AG04450 (cell line): ENCODE measurements at places on chromosomes 11 and 22.

DNA sequence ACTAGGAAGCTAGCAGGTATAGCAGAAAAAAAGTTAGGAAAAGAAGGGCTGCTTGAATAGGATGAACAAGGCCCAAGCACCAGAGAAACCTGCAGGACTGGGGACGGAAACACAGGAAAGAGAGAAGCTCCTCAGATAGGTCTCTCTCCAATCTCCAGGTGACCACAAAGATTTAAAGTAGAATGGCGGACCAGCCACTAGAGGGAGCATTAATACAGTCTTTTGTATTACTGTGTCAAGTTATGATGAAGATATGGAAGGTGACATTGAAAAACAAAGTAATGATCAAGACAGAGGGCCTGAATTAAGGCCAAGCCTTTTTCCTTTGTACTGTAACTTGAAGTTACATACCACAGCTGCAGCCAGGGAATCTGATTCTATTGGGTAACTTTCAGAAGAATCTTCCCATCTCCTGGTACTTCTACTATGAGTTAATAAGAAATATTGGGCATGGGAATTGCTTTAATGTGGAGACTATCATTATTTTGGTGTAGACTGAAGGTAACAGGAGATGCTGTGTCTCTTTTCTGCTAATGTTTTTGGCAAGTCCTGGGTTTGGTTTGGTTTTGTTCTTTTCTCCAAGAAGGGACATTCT is 33.8 kb downstream of the OR2AG2 start:
- no peak for DNase-seq

GRCh38 chr11:74783241-74783871 is 34.7 kb downstream of the RNF169 start:
- DNase-seq, result no peak

DNA sequence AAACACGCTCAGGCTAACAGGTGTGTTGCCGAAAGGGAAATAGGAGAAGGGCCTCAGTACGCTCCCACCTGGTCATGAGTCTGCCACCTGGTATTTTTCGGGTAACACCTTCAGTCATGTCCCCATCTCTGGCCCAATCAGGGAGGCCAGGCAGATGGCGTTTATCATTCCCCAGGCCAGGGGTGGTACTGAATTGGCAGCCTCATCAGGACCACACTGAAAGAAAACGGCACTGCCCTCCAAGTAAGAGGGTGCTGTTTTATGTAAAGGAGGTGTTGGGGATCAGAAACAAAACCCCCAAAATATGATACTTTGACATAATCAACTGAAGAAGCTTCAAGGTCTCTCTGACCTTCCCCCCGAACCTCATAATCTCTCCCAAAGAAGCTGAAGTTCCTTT is 58.9 kb downstream of the RCN1 start:
- no peak for DNase-seq

DNA sequence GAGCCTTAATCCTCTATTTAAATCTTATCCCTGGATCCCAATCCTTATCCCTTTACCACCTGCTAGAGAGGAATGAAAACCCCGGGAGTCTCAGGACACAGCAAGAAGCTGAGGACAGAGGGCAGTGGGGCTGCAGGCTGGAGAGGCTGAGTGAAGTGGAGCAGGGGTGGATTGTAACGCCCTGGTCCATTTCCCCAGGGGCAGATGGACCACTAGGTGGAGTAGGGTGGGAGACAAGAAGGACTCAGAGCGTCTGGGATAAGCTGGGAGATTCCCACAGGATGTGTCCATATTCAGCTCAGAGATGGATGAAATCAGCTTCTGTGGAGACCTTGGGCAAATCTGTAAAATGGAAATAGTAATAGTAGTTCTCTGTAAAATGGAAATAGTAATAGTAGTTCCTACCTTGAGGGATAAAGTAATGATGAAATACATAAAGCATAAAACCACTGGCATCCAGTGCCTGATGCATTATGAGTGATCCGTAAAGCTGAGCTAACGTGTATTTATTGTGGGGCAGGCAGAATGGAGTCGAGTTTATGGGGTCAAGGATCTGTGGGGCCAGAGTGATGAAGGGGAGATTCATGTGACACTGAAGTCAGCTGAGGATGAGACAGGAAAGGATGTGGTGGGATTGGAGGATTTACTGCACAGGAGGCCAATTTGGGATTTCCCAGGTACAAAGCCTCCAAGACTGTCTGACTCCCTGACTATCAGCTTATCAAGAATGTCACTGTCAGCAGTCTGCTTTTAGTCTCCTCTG is 1.9 kb upstream of the ROBO4 start:
- DNase-seq, result no peak

DNA sequence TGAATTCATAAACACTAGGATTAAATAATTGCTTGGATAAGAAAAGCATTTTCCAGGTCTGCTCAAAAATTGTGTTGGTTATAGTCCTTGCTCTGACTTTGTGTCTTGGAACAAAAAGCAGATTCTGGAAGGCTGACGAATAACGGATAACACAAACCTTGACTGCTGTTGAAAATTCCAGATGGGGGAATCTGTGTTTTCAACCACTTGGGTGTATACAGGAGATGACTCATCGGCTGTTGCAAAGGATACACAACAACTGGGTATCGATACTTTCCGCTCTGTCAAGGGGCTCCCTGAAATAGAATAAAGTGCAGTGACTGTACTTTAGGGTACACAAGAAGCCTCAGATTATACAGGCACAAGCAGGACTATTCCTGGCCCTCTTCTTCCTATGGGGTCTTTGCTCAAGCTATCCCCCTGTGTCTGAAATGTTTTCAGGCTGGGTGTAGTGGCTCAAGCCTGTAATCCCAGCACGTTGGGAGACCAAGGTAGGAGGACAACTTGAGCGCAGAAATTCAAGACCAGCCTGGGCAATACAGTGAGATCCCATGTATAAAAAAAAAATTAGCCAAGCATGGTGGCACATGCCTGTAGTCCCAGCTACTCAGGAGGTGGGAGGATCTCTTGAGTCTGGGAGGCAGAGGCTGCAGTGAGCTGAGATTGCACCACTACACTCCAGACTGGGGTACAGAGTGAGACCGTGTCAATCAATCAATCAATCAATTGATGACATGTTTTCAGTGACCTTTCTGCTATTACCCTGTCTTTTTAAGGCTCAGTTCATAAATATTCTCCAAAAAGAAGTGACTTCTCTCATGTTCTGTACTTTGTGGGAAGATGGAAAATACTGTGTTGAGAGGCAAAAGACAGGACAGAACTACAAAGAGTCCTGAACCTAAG is 48.6 kb upstream of the UCP3 start:
- DNase-seq, result peak; percentile 36

DNA sequence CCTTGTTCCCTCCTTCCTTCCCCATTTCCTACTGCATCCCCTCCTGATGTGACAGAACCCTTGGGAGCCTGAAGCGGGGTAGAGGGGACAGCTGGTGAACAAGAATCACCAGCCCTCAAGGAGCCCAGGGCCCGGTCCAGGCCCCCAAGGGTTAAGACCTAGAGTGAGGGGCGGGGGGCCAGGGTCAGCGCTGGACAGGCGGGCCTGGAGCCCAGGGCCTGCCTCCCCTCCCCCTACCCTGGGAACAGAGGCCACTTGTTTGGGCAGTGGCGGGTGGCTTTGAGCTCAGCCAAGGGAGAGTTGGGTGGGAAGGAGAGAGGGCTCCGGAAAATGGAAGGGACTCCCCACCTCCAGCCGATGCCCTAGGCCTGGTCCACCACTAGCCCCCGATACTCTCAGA is 2.1 kb downstream of the ARAP1 start:
- DNase-seq, result no peak

- peak; percentile 13 for DNase-seq
Observed at GRCh38 chr11:59822989-59823566, 12.5 kb upstream of the MRPL16 start.

DNA sequence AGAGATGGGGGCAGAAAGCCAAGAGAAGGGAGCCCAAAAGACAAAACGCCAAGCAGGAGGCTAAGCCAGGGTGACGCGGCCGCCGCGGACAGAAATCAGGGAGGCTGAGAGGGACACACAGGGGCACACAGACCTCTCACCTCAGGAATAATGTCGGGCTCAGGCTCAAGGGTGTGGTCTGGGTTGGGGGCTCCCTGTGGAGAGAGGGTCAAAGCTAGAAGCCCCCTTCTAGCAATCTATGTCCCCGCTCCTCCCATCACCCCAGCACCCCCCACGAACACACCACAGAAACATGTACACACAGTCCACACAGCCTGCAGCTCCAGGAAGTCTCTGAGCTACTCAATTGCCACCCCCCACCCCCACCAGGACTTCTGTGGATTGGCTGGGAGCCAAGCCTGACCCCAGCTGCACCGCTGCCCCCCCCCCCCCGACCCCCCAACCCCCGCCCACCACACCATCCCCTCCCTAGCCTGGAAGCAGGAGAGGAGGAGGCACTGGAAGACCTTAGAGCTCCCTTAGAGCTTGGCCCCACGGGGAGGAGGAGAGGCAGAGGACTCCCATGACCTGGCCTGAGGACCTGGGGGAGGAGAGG is 6.9 kb downstream of the BCL9L start:
- DNase-seq, result no peak

DNA sequence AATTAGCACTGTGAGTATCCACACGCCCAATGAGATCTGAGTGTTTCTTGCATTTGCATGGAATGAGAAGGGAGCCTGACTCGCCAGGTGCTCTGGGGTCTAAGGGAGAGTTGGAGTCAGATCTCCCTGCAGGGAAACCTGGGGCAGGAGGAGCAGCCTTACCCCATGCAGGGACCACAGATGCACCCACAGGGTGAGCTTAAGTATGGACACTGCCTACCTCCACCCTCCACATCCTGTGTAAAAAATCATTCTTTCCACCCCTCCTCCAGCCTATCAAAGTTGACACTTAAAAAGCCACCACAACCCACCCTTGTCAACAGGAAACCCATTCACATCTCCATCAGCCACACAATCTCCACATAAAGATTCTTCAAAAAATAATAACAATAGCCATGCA is 67.0 kb upstream of the IGLL5 start:
- DNase-seq, result no peak

DNA sequence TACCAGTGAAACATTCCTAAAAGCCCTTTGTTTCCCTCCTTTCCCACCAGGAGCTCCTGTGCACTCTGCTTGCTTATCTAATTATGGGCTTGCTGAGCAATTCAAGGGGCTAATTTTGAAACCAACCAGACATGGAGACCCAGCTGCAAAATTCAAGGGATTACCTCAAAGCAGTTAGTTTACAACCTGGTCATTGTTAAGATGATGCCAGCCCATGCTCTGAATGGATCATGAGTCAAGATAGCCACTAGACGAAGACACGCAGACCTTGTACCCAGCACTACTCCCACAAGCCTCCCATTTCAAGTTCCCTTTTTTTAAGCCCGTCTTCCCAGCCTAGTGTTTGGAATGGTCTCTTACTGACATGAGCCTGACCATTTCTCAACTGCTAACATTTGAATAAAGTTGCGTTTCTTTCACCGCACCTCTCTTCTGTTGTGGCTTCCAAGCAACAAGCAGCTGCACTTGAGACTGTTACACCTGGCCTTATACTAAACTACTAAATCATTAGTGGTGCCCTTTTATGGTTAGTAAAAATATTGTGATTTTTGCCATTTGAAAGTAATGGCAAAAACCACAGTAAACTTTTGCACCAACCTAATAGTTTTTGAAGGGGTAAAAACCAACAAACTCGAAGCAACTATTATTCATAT is 315.3 kb upstream of the LUZP2 start:
- DNase-seq, result no peak

DNA sequence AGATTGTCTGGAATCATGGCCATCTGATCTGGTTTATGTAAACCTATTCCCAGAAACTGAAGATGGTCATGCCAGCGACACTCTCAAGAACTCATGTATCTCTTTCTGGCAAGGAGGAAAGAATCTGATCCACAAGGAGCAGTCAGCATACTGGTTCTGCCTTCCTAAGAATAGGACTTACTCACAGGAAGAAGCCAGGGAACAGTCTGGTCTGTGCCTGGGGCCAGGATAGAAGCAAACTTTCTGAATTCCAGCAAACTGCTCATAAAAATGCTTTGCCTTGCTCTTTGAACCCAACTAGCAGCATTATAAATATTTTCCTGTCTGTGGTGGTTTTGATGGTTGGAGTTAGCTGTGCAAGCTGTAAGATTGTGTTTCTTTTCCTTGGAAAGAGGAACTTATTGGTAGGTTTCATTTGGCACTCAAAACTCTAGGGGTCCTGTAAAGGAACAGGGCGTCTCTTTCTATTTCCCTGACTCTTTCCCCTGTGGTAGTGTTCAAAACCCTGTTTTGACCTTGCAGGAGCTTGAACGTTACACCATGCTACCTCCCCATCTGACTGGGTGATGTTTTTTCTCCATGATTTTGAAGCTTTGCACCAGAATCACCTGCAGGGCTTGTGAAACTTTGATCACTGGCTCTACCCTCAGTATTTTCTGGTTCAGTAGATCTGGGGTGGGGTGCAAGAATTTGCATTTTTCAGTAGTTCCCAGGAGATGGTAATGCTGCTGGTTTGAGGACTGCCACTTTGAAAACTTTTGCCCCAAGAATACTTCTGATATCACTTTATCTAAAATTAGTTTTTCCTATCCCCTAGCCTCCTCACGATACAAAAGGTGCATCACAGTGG is 627.8 kb upstream of the ANO5 start:
- no peak for DNase-seq

DNA sequence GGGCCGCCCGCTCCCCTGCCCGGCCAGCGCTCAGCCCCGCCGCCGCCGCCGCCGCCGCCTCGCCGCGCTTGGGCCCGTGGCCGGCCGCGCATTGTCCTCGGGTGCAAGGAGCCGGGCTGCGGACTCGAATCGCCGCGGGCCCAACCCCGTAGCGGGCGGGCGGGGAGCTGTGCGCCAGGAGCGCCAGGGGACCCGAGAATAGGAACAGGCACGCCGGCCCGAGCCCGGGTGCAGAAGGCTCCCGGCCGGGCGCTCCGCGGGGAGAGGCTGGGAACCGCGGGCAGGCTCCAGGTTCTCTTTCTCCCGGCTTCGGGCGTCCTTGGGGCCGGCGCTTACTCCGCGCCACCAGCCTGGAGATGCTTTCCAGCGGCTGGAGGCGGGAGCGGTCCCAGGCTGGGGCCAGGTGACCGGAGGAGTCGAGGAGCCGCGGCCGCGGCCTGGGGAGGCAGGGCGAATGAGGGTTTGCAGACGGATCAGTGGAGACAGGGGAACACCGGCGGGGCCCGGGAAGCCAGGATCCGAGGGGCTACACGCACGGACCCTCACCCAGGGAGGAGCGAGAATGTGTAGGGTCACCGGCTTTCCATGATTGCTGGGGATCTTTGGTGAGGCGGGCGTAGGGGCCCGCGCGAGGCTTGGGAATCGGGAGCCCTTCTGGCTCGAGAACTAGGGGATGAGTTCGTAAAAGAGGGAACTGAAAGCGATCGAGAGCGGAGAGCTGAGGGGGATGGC is 726 bp downstream of the PKNOX2 start:
- DNase-seq, result no peak

DNA sequence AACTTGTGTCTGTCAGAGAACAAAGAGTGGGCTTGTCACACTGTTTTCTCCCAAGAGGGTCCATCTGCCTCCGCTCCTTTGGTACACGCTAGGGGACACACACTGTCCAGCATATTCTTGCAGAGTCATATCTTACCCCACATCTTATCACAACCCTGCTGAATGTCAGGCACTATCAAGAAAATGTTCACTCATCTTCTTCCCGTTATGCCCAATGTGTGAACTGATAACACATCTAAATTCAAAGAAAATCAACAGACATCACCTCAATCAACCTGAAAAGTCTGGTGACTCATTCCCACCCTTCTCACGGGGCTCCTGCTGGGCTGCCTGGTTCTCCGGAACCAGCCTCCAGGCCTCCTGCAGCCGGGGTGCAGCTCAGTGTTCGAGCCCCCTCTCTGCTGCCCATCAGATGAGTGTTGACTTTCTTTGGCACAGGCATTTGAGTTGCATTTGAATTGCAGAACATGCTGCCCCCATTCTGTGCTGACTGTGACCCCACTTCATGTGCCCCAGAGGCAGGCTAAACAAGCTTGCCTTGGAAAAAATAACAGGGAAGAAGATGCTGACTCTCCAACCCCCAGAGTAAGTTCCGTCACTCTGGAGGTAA is 19.4 kb downstream of the GRAP2 start:
- DNase-seq, result no peak

GRCh38 chr11:119091178-119091577 is 6.5 kb downstream of the HMBS start:
- DNase-seq, result no peak
